ENCODE measurements at places on chromosomes 7 and 10. TPM values are rescaled to one million over a fixed set of nuclear protein-coding genes. Genes with fewer than 3 reads are reported as not detected.

The SPDYE11 gene
- not detected for polyA plus RNA-seq

The AMPH gene
- polyA plus RNA-seq, result 0.91 TPM

The DDC gene
- polyA plus RNA-seq, result 10.4 TPM

The PNLIP gene
- 0.16 TPM for polyA plus RNA-seq

The PTPRN2 gene
- 10.8 TPM for polyA plus RNA-seq

The PAX4 gene
- not detected for polyA plus RNA-seq

DNA sequence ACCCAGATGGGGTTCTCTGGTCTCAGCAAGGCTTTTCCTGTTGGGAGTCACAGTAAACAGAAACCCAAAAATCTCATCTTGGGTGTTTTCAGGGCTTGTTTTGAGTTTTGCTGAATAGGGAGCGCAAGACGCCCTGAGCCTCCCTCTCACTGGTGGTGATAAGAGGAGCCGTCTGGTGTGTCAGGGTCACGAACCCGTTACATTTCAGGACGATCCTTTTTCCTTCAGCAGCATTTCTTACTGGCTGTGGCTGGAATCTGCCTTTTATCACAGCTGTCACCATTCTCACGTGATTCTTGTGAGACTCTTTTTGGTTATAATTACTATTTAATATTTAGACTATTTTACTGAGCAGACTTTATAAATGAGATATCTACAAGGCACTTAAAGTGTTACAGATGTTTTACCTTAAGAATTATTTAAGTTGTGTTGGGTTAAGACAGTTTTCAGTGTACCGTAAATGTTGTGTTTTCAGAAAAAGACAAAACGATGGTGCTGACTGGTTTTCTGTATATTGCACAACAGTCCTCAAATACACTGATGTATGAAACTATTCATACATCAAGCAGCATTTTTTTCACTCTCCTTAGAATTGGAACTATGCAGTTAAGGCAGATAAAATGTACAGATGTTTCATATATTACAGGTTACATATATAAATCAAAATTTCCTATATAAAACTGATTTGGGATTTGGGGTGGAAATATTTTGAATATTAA lies 2.2 kb upstream of the GET4 start:
- no peak for DNase-seq

DNA sequence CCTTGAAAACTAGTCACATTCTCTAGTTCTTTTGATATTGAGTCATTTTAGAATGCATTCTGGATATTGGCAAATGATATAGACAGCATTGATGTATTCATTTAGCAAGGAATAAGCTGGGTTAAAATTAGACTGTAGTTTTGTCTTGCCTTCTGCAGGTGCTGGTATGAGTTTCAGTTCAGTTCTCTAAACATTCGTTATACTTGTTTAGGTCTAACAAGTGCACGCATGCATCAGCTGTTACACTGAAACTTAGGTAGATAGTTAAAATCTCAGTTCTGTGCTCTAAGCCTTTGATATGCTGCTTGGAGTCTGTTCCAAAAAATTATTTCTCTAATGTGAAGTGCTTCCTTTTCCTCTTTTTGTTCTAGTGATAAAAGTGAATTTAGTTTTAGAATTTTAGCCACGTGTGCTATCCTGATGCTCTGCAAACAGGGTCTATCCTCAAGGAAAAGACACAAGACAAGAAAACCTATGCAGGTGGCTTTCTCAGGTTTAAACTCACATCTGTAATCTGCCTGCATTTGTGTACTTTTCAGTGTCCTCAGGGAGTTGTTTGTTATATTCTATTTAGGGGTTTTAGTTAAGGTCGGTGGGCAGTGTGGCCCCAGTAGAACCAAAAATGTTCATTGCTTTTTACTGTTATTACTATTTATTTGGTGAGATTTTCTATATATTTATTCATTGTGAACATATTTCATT lies 409.0 kb downstream of the CDC14C start:
- DNase-seq, result no peak

DNA sequence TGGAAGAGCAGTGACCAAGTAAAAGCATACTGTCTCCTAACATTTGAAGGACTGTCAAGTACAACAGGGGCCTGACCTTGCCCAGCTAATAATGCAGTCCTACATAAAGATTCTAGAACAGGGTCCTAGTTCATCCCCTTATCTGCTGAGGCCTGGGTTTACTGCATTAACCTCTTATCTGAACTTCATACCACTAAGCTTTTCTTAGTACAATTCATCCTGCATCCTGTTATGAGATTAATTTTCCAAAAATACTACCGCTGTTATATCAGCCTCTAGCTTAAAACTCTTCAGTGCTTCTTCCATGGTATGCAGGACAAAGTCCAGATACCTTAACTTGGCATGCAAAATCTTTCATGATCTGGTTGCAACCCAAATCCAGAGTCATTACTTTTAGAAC lies 72.5 kb downstream of the CHRM2 start:
- DNase-seq, result no peak

DNA sequence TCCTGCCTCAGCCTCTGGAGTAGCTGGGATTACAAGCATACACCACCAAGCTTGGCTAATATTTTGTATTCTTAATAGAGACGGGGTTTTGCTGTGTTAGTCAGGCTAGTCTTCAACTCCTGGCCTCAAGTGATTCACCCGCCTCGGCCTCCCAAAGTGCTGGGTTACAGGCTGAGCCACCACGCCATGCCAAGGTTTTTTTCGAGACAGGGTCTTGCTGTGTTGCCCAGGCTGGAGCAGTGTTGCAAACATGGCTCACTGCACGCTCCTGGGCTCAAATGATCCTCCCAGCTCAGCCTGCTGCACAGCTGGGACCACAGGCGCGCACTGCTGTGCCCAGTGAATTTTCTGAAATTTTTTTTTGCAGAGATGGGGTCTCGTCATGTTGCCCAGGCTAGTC lies 3.3 kb upstream of the SEC31B start:
- peak; percentile 45 for DNase-seq

All from adrenal gland (tissue), 19 donors.